Fibroblast of skin of left quadriceps (primary cell): ENCODE measurements at places on chromosomes 7 and 10.

GRCh38 chr7:16606704-16607103 is 38.9 kb downstream of the ANKMY2 start:
- no peak for DNase-seq

GRCh38 chr10:61621605-61622051 is 41.1 kb upstream of the CABCOCO1 start:
- no peak for DNase-seq

GRCh38 chr10:106992055-106992454 is 172.5 kb downstream of the SORCS1 start:
- no peak for DNase-seq

GRCh38 chr7:80660939-80661338 is 22.5 kb downstream of the CD36 start:
- no peak for DNase-seq

- DNase-seq = no peak
Observed at GRCh38 chr10:51668336-51668689, 31.1 kb downstream of the CSTF2T start.

GRCh38 chr10:7400068-7400715 is 10.6 kb downstream of the SFMBT2 start:
- no peak for DNase-seq

GRCh38 chr7:28263622-28264271 is 83.2 kb upstream of the JAZF1 start:
- DNase-seq = no peak

GRCh38 chr7:7596176-7596575 is 29.5 kb downstream of the MIOS start:
- DNase-seq = no peak

DNA sequence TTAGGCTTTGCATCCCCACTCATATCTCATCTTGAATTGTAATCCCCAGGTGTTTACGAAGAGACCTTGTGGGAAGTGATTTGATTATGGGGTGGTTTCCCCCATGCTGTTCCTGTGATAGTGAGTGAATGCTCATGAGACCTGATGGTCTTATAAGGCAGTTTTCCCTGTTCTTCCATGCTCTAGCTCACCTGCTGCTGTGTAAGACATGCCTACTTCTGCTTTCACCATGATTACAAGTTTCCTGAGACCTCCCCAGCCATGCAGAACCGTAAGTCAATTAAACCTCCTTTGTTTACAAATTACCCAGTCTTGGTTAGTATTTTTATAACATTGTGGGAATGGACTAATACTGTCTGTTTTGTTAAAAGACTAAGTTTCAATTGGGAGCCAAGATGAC is 35.3 kb upstream of the ZNF92 start:
- DNase-seq = no peak

DNA sequence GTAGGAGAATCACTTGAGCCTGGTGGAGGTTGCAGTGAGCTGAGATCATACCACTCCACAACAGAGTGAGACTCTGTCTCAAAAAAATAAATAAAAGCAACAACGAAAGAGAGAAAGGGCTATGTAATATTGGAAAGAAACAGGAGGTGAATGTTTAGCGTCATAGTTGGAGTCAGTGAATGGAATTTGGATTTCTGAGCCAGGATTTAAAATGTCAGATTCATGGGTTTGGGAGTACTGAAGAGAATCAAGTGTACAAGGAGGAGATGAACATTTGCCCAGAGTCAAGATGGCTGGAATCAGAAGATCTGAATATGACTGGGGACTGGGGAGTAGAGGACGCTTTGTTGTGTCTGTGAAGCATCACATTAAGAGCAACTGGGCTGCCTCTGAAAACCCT is 366.4 kb downstream of the GALNT17 start:
- DNase-seq = no peak

GRCh38 chr10:116133634-116134033 is 139.4 kb downstream of the GFRA1 start:
- DNase-seq = no peak

- no peak for DNase-seq
Observed at GRCh38 chr10:35554461-35555056, 50.6 kb upstream of the GJD4 start.

DNA sequence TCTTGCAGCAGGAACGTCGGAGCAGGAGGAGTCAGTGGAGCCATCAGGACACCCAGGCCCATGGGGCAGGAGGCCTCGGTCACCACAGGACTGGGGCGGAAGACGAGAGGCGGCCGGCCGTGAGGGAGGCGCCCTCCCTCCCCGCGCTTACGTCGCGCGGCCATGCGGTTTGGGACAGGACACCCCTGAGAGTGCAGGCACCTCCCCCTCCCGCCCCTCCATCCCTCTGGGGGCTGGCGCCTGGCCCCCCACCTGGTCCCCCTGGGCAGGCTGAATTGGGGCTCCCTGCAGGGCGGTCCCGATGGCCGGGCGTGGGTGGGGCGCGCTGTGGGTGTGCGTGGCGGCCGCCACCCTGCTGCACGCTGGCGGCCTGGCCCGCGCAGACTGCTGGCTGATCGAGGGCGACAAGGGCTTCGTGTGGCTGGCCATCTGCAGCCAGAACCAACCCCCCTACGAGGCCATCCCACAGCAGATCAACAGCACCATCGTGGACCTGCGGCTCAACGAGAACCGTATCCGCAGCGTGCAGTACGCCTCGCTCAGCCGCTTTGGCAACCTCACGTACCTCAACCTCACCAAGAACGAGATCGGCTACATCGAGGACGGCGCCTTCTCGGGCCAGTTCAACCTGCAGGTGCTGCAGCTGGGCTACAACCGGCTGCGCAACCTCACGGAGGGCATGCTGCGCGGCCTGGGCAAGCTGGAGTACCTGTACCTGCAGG is 74.4 kb downstream of the ELFN1 start:
- no peak for DNase-seq

- DNase-seq = no peak
Observed at GRCh38 chr10:73810735-73811465, 498 bp downstream of the NDST2 start.

- DNase-seq = peak; percentile 56
Observed at GRCh38 chr7:150335108-150335773, 6.2 kb downstream of the RARRES2 start.

- DNase-seq = peak; percentile 92
Observed at GRCh38 chr10:121942749-121943416, 15.1 kb upstream of the ATE1 start.

- no peak for DNase-seq
Observed at GRCh38 chr7:55019191-55019690, 424 bp downstream of the EGFR start.

DNA sequence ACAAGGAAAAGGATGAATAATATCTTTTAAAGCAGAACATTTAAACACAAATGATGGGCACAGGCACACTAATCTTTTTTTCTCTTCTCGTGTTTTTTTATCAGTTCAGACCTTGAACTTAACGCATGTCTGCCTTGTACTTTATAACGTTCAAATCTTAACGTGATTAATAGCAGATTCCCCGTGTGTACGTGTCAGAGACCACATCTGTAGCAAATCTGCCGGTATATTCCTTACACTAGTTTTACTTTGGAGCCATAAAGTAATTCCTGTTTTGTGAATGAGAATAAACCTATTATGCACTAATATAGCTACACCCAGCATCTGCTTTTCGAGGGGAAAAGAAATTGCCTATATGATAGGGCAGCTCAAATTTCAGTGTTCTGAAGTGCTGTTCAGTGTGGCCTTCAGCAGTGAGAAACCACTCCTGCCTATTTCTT is 166.0 kb upstream of the TCF7L2 start:
- DNase-seq = no peak

GRCh38 chr7:94620703-94621118 is 35.2 kb downstream of the SGCE start:
- DNase-seq = peak; percentile 66

DNA sequence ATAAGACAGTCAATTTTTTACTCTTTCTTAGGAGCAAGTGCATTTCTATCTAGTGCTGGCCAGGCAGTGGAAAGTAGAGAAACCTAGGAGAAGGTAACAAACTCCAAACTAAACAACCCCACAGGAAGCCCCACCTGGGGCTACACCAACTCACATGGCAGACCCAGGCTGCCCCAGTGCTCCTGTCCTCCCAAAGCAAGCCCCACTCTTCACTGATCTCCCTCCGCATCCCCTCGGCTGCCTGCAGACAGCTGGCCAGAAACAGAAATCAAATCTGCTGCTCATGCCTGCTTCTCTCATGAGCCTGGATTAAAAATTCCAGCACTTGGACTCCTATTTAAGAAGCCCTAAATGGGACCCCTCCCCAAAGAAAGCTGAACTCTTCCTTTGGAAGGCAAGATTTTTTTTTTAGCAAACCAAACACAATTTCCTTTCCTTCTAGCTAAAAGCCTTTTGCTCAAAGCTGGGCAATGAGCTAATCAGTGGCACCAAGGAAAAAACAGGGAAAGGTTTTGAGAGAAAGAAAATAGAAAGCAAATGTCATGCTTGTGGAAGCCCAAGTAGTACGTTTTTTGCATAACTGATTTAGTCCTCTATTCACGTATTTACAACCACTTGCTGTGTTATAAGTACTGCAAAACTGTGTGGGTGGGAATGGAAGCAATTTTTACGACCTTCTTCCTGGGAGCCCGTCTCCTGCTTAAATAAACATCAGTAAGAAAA is 10.8 kb downstream of the PDE1C start:
- DNase-seq = no peak

- no peak for DNase-seq
Observed at GRCh38 chr7:117024811-117025210, 71.5 kb downstream of the ST7 start.

- no peak for DNase-seq
Observed at GRCh38 chr10:88508796-88509195, 74.3 kb downstream of the RNLS start.

DNA sequence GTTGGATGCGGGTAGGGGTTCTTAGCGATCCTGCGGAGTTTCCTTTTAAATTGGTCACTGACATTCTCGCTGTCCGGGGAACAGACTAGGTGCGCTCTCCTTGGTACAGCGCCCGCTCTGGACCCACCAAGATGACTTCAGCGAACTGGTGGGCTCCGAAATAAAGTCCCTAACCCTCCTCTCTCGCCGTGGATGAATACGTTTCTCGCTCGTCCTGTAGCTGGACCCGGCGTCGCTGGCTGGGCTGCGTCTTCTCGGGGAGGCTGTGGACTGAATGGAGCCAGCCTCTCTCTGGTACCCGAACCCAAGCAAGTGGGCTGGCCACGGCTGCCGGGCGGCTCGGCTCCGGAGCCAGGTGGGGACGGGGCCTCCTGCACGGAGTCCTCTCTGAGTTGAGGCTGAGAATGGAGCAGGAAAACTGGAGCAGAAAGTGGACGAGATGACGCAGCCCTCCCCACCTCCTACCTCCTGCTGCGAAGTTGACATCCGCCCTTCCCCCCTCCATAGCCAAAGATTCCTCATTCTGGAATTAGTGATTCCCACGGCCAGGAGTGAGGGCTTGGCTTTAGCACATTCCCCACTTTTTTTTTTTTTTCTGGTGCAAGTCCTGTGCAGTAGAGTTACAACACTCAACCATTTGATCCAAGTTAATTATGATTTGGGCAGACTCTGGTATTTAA is 1.5 kb downstream of the UNC5B start:
- peak; percentile 87 for DNase-seq
